ENCODE measurements at places on chromosomes 3 and 15. TPM values are rescaled to one million over a fixed set of nuclear protein-coding genes. Genes with fewer than 3 reads are reported as not detected.

DNA sequence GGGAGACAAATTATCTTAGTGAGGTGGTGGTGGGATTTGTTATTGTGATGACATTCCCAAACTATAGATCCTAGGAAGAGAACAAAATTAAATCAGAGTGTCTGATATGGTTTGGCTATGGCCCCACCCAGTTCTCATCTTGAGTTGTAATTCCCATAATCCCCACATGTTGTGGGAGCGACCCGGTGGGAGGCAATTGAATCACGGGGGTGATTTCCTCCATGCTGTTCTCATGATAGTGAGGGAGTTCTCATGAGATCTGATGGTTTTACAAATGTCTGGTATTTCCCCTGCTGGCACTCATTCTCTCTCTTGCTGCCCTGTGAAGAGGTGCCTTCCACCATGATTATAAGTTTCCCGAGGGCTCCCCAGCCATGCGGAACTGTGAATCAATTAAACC lies 62.0 kb downstream of the RPL22L1 start:
- DNase-seq = no peak

GRCh38 chr15:32643907-32644445 lies 2.5 kb downstream of the SCG5 start:
- no peak for DNase-seq

DNA sequence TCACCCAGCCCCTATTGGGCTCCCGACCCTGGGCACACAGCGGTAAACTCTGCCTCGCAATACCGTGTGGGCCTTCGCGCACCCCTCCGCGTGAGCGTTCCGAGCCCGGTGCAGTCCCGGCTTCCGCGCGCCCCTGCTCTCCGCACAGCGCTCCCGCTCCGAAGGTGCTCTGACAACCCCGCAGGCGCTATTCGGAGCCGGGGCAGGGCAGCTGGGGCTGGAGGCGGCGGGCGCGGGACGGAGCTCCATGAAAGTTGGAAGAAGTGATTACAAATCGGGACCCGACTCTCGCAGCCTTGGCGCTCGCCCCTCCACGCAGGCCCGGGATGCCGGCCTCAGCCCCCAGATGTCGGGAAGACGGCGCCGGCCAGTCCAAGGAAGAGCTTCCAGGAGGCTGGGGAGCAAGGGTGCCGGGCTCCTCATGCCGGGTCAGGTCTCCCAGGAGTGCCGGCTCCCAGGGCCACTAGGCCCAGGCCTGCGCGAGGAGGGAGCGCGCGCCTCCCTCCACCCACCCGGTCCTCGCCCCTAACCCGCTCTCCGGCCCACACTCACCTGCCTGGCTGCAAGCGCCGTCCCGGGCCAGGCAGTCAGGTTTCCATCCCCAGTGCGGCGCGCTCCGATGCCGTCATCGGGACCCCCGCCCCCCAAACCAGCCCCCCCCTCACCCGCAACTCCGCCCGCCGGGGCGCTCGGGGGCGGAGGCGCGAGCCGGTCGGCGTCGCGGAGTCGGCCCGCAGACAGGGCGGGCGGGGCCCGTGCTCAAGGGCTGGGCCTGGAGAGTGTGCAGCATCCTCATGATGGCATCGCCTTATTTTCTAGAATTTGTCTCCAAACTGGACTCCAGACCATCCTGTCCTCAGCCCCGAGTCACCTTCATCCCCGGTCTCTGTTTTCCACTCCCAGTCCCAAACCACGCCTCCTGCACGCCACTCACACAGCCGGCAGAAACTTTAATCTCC lies at the start of gene KIF7:
TSS of gene KIF7 (minus strand) at position 621 of the 959 bp plus-strand sequence. CDS start 2,537 bp downstream, outside the sequence.
- DNase-seq = peak; percentile 32

DNA sequence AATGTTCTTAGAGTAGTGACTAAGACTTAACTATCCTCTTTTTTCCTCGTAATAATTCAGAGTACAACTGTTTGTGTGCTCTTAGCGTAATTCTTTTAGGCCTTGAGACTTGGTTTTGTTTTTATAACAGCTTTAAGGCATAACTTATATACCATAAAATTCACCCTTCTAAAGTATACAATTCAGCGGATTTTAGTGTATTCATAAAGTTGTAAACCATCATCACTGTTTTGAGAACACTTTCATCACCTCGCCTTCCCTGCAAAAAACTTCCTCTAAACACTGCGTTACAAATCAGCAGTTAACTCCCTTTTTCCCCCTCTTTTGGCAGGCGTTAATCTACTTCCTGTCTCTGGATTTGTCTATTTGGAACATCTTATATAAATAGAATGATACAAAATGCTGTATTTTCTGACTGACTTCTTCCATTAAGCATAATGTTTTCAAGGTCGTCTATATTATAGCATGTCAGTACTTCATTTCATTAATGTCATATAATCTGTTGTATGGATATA lies 18.7 kb downstream of the DNAJC13 start:
- DNase-seq = no peak

Gene ADCY5
- total RNA-seq = not detected

DNA sequence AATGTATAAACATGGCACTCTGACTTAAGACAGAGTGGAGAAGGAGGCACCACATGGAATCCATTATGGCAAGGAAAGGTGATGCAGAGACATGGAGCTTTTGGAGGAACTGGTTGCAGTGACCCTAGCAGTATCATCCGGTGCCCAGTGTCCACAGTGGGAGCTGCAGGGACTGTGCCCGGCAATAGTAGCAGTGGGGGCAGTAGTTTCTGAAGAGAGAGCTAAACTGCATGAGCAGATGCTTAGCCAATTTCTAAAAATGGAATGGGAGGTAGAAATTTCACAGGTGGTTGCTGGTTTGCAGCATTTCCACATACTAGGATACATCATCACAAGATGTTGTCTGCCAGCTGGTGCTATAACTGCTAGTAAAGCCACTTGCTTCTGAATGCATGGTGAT lies 7.8 kb upstream of the TM2D3 start:
- DNase-seq = no peak

DNA sequence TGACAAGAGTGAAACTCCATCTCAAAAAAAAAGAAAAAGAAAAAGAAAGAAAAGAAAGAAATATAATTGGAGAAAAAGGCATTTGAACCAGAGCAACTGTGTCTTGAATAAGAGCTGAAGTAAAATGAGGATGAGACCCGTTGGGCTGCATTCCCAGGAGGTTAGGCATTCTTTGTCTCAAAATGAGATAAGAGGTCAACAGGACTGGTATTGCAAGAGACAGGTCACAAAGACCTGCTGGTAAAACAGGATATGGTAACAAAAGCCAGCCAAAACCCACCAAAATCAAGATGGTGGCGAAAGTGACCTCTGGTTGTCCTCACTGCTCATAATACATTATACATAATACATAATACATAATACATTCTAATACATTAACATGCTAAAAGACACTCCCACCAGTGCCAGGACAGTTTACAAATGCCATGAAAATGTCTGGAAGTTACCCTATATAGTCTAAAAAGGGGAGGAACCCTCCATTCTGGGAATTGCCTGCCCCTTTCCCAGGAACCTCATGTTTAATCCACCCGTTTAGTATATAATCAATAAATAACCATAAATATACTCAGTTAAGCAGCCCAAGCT lies 8.6 kb upstream of the TIPIN start:
- no peak for DNase-seq

DNA sequence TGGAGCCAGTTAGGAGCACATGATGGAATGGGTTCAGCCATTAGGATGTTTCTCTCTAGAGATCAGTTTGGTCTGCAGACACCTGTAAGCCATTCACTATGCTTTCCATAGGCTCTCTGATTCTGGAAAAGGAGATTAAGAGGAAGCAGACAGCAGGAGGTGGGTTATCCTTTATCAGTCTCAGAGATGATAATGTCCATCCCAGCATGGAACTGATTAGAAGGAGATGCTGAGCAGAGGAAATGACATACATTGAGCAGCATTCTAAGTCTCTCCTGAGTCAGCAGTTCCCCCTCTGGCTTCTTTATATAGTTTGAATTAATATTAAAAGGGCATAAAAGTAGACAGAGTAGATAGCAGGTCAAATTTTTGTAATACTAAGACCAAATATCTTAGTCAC lies 591.1 kb downstream of the GBE1 start:
- DNase-seq = no peak

DNA sequence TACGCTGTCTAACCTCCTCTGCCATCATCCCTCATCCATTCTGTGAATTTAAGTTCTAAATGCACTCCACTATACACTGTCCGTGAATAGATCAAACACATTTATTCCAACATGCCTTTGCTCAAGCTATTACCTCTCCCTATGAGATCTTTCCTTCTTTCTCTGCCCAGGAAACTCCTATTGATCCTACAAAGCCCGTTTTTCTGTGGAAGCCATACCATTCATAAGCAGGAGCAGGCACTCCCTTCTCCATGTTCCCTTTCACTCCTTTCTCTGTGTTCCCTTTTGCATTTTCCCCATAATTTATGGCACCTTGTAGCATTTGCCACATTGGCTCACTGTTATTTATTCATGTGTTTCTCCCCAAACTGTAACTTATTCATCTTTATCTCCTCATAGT lies 501.6 kb downstream of the MAGI1 start:
- no peak for DNase-seq

DNA sequence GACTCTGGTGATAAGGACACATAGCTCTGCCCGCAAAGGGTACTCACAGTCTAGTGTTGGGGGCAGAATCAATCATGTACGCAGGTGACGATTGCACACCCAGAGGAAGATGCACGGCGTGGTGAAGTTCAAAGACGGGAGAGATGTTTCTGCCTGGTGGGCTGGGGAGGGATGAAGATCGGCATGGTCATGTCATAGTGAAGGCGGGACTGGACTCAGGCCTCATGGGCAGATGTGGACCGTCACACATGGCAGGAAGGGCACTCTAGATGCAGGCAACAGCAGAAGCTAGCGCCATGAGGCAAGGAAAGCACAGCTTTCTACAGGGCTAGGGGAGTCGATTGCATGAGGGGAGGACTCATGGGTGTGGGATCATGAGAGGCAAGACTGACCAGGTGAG lies 240.6 kb downstream of the OPA1 start:
- DNase-seq = no peak

DNA sequence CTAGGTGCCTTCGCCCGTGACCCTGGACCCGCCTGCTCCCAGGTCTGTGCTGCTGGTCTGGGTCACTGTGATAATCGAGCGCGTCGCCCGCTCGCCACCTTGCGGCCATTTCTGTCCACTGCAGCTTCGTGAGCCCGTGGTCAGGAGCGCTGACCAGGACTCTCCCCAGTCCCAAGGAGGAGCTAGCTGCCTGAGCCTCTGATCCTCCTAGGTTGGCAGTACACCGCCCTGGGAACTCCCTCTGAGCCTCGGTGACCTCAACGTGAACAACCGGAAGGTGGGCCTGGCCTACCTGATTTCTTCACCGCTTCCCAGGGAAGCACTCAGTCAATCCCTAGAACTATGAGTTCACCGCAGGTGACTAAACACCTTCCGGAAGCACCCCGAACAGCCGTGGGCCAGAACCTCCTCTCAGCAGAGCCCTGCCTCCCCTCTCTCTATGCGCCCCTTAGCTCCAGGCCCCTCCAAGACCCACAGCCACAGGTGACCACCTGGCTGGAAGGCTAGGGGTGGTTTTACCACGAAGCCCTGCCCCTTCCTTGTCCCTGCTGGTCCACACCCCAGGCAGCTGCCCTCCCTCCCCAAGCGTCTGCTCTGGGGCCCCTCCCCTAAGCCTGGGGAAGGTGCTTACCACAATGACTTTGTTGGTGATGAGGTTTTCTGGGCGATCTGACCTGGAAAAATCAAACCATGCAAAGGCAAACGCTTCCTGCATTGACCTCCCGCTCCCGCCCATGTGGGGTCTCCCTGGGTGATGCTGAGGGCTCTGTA lies 9.7 kb downstream of the PLA2G4D start:
- peak; percentile 46 for DNase-seq

DNA sequence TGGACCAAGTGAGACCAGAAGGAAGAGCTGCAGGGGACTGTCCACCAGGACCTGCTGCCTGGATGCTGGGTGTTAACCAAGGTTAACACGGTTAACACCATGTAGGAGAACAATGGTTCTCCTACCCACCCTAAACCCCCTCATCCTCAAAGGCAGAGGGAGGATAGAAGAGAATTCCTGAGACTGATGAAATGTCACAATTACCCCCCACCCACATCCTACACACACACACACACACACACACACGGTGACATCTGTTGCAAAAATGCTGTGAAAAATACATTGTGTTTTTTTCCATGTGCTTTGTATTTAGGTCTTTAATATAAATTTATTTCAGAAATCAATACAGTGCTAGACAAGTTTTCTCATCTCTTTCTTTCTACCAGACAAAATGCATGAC lies 113.9 kb upstream of the HES1 start:
- DNase-seq = no peak

DNA sequence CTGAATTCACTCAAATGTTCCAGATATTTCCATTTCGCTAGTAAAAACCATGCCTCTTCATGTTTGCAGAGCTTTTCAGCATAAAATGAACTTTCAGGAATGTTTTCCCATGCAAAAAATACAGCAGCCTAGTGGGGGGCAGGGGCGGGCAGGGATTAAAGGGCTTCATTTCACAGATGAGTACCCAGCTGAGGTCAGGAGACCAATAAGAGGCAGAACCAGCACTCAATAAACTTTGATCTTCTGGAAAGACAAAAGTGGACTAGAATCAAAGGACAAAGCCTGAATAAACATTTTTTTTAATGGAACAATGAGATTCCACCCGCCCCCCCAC lies 8.0 kb downstream of the KLHL25 start:
- peak; percentile 56 for DNase-seq

DNA sequence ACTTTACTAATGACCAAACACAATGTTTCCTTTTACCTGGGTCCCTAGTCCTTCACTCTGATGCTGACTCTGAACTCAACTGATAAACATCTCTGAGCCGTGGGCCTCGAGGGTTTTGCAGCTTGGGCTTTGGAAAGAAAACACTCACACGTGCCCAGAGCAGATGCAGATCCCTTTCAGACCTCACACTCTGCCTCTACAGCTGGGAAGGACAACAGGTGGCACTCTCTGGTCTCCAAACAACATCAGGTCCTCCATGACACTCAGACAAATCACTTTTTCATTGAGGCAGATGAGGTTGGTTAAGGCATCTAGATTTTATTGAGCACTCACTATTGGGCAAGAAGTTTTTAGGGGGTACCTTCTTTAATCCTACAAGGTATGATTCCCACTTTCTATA lies 64.7 kb upstream of the NTRK3 start:
- no peak for DNase-seq

DNA sequence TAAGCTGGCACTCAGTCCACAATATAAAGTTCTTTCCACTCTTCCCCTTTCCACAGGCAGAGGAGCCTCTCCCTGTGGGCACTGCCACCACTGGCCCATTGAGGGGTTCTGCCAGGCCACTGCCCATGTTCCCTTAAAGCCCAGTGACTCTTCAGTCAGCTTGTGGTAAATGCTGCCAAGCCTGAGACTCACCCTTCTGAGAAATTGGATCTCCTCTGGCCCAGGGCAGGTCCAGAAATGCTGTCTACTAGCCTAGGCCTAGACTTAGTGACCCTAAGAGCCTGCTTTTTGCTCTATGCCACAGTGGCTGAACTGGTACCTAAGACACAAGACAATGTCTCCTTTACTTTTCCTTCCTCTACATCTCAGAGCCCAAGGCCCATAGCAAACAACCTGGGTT lies 295.8 kb downstream of the RBMS3 start:
- no peak for DNase-seq

DNA sequence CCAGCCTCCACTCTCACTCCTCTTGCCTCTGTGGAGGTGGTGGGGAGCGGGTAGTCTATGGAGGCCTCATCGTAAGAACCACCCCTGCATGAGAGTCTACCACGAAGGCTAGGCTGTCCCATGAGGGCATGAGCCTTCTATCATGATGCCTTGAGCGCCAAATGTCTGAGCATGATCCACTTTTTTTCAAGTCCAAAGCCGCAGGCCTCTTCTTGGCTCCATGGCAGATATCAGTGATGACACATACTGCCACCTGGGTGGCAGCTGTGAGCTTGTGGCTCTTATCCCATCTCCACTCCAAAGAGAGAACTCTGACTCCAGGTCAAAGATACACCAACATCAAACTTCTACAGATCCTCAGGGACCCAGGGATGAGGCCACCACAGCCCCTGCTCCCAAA lies 13.5 kb downstream of the POC1A start:
- no peak for DNase-seq

Gene GOLGA8G
- not detected for total RNA-seq

Gene LSAMP
- not detected for total RNA-seq

All from HepG2 (cell line).